ENCODE measurements at places on chromosomes 3 and 15.

DNA sequence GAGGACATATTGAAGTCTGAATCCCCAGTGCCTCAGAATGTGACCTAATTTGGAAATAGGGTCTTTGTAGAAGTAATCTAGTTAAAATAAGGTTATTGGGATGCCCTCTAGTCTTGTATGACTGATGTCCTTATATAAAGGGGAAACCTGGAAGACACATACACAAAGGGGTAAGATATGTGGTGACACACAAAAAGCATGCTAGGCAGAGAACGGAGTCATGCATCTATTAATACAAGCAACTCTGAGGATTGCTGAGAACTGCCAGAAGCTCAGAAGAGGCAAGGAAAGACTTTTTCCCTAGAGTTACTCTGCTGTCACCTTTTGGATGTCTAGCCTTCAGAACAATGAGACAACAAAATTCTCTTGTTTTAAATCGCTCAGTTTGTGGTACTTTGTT is 58.1 kb upstream of the TMEM108 start:
- DNase-seq, result no peak

DNA sequence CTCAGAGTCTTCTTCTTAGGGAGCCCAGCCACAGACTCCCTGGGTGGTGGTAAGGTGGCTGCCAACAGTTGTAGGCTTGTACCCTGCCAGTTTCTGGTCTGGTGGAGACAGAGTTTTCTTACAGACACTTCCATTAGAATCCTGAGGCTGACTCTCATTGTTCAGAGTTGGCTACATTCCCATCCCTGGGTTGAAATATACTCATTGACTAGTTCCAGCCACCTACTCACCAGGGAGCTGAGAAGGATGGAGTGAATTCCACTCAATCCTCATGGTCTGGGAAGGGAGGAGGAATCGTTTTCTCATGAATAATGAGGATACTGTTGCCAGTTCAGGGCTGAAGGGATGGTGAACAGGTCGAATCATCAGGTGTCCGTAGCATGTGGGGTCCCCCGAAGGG is 226.5 kb upstream of the PROK2 start:
- DNase-seq, result no peak

- no peak for DNase-seq
Observed at GRCh38 chr15:32987067-32987466, 207.4 kb downstream of the FMN1 start.

DNA sequence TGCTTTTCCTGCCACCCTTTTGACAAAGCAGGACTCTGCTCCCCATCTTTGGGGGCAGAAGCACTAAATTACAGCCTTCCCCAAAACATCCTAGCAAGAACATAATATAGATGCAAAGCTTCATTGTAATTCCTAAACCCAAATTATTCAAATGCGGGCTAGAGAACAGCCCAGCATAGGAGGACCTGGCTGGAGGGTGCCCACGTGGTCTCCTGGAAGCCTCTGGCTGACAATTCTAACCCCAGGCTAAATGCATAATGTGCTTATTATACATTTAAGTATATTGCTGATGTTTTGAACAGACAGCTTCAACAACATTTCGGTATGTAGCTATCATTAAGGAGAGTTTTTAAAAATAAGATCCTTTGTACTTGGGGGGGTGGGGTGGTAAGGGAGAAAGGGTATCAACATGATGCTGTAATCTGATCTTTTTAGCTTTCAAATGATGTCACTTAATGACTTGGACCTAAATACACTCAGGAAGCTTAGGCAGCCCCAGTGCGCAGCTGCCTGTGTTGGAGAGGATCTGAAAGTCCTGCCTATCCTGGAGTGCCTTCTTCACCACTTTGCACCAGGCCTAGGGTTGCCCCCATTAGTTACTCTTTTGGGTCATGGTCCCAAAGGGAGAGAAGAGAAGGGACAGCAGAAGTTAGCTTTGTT is 57.2 kb upstream of the USP3 start:
- DNase-seq, result no peak

DNA sequence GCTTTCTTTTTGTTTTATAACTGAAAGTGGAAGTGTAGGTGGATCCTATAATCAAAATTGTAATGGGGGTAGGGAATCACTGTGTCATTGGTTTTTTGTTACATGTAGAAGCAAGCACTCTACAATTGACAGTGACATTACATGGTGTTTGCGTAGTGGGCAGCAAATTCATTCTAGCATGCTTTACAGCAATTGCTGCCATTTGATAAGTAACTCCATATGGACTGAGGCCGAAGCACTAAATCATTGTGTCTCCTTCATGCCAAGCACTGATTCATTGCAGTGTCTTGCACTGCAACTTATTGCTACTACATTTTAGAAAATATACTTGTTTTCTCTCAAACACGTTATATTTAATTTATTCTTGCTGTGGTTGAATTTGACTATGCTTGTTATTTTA is 933.9 kb downstream of the NSUN3 start:
- no peak for DNase-seq

DNA sequence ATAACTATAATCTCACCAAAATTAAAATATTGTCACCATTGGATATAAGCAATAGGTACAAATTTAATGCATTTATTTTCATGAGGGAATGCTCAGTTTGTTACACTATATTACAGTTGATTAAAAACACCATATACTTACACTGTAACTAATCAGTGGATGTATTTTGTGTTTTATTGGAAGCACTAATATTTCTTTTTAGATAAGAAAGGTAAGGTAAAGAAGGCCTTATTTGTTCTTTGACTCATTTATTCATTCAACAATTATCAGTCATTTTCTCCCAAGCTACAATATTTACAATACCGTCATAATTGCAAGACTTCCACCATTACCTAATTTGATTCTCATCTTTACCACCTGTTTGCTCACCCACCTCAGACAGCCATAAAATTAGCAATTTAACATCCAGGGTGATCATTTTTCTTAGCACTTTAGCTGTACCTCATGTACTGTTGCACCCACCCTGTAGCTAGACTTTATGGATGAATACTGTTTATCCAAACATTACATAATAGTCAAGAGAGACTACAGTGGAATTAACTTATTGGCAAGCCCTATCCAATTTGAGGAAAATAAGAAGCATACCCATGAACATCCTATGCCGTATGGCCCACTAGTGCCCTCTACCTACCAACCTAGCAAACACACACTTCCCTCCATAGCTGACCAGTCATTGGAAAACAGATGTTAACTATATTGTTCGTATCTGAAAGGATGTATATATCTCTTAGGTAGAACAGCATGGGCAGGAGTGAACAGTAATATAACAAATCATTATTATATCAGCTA is 229.6 kb downstream of the BBX start:
- no peak for DNase-seq

DNA sequence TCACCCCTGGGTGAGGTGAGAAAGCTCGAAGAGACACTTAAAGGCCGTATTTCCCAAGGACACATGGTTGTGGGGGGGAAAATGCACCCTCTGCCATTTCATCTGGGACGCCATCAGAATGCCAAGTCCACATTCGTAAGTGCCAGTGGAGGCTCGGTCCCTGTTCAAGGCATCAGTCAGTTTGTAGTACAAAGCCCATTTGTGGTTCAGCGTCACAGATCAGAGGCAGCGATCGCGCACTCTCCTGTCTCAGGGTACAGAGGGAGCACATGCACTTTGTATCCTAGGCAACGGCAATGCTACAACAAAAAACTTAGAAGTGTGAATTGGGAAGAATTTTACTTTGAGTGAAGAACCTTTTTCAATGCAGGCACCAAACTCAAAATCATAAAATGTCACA is 27.2 kb downstream of the SEMA6D start:
- DNase-seq, result no peak

- DNase-seq, result no peak
Observed at GRCh38 chr3:112371569-112371968, 38.6 kb downstream of the CD200 start.

DNA sequence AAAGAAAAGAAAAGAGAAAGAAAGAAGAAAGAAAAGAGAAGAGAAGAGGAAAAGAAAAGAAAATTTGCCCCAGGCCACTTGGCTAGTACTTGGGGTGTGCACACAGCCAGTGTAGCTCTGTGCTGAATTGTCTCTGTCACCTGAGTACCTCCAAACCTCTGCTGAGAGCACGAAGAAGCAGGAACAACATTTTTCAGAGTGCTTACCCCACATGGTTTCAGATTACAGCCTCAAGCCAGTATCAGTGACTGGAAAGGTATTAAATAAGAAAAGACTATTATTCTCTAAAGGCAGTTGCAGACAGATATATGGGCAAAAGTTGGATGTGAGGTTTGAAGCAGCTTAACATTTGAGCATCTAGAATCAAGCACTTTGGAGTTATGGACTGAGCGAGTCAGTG is 113.3 kb upstream of the PHLDB2 start:
- DNase-seq, result no peak

DNA sequence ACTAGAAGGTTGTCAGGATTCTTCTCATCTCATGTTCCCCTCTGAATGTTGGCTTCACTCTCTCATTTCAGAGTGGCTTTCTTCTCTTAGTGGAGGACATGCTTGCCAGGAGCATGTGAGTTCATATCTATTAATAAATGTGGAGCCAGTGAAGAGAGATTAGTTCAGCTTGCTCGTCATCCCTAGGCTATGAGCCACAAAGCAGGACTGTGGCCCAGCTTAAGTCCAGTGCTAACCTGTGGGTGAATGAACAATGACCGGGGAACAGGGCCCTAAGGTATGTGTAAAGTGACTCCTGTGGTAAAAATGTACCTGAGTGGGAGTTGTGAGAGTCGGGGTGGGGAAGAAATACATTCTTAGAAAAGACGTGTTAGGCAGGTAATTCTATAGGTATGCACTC is 96.9 kb upstream of the TBL1XR1 start:
- no peak for DNase-seq

DNA sequence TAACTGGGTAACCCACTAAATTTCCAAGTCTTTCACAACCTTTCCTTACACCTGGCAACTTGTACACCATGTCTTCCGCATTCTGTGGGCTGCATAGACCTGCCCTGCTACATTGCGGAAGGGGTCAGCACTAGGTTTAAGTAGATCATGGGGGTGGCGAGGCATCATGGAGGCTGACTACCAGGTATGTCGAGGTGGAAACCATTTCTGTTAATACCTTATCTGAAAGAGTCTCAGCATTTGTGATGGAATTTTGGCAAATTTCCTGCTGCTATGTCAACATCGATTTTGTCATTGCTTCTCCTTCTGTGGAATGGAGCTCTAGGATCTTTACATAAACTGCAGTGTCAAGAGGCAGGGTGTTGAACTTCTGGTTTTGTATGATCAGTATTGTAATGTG is 187.2 kb downstream of the GHSR start:
- no peak for DNase-seq

DNA sequence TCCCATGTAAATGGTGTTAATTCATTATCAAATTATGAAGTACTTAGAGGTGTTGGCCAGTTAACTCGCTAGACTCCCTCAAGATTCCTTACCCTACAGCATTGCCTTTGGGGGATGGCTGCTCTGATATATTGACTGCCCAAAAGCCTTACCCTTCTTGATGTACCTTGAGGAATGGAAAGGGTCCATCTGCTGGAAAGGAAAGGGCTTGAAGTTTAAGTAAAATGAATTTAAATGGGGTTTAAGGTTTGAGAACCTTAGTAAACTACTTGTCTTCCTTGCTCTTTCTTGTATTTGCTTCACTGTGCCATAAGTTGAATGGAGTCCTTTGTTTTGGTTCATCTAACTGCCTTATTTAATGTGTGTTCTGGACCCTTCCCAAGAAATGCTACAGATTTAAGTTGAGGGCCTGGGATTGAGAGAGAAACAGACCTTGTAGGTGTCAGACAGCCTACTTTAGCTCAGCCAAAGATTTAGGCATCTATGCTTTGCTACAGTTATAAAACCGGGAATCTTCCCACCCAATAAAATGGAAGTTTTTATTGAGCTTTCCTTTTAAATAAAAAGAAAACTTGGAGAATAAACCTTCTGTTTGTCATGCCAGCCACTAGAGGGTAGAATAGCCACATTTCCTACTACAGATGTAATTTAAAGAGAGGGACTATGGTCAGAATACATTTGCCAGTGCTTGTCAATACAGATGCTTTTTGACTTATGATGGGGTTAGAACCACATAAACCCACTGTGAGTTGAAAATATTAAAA is 25.3 kb downstream of the CMSS1 start:
- no peak for DNase-seq

GRCh38 chr3:189890496-189890895 is 230.2 kb downstream of the P3H2 start:
- DNase-seq, result no peak

All from stimulated activated CD4-positive, alpha-beta T cell treated with anti-CD3 and anti-CD28 coated beads, TNF-alpha, amount 100 ng/mL, for 48 hours (primary cell).